ENCODE measurements at places on chromosomes 2 and 18.

DNA sequence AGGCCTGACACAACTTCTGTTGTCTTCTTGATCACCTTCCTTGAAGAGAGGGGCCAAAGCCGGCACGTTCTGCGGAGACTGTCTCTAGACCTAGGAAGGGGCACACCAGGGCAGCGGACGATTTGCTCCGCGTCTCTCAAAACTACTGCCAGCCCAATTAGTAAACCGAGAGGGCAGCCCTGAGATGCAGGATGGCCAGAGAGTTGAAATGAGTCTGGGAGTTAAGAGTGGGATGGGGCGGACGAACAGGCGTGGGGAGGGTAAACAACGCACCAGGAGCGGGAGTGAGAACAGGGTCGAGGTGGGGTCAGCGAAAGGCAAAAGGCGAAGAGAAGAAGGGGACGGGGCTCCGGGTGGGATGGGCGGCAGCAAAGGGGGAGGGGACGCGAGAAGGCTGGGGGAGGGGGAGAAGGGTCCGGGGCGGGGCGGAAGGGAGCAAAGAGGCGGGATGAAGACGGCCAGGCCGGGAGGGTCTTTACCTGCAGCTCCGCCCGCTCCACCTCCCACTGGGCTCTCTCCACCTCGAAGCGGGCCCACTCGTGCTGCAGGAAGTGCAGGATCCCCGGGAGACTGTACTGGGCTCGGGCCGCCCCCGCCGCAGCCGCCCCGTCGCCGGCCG lies 476 bp downstream of the STRN start:
- DNase-seq: peak; percentile 22

- no peak for DNase-seq
Observed at GRCh38 chr2:149226790-149227189, 103.6 kb upstream of the LYPD6 start.

GRCh38 chr2:60945341-60945740 lies 64.0 kb downstream of the REL start:
- no peak for DNase-seq

DNA sequence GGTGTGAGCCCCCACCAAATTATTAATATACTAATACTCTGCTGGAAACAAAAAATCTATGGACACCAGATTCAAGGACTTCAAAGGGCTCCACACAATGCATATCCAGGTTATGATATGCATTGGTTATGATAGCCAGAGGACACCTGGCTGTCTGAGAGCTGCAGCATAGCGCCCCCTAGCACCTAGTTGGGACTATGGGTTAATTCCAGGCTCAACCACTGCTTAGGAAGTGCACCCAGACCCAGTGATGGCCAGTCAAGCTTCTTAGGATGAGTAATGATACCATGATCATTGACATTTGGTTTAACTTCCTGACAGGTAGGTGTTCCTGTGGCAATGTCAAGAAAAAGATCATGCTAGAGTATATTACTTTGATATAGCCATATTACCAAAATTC lies 3.8 kb upstream of the FRZB start:
- no peak for DNase-seq

- no peak for DNase-seq
Observed at GRCh38 chr2:86307431-86307830, 30.0 kb downstream of the REEP1 start.

- peak; percentile 82 for DNase-seq
Observed at GRCh38 chr2:112884869-112885505, 26.0 kb upstream of the IL37 start.

- DNase-seq: no peak
Observed at GRCh38 chr18:72910045-72910444, 42.3 kb upstream of the NETO1 start.

DNA sequence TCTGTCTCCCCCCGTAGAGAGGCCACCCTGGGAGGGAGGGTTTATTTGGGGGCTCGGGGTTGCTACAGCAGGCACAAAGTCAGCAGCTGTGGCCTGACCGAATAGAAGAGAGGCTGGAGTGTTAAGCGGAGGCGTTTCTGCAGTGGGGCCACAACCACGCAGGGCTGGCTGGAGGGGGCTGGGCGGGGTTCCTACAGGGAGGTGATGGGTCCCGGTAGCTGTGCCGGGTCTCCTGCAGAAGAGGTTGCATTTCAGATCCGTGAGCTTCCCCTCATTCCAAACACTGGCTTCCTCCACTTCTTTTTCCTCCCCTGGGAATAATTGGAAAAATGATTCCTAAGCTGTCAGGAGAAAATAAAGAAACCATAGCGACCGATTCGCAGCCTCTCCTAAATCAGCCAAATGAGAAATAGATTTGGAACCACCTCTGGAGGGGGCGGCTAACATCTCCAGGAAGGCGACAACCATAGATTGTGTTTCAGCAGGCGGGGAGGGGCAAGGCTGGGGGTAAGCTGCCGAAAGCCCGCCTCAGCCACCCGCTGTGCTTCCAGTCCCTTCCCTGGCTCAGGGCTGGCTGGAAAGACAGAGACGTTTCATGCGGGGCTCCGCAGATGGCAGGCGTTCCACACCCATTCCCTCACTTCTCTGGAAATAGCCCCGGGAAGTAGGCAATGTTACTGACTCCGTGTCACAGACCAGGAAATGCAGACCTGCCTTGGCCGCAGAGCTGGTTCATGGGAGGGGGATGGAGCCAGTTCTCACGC lies 85.6 kb upstream of the TAF1B start:
- no peak for DNase-seq

GRCh38 chr18:58135701-58136331 lies 91.8 kb downstream of the NEDD4L start:
- no peak for DNase-seq

- no peak for DNase-seq
Observed at GRCh38 chr18:965921-966758, 61.5 kb downstream of the ADCYAP1 start.

- DNase-seq: no peak
Observed at GRCh38 chr2:72104821-72105588, 42.7 kb downstream of the CYP26B1 start.

GRCh38 chr18:9062418-9062751 lies 40.1 kb upstream of the NDUFV2 start:
- DNase-seq: no peak

All from activated naive CD4-positive, alpha-beta T cell treated with anti-CD3 and anti-CD28 coated beads, Interleukin-2, amount 50 U/mL, for 72 hours (primary cell).